ENCODE measurements at places on chromosomes 12 and 14.

DNA sequence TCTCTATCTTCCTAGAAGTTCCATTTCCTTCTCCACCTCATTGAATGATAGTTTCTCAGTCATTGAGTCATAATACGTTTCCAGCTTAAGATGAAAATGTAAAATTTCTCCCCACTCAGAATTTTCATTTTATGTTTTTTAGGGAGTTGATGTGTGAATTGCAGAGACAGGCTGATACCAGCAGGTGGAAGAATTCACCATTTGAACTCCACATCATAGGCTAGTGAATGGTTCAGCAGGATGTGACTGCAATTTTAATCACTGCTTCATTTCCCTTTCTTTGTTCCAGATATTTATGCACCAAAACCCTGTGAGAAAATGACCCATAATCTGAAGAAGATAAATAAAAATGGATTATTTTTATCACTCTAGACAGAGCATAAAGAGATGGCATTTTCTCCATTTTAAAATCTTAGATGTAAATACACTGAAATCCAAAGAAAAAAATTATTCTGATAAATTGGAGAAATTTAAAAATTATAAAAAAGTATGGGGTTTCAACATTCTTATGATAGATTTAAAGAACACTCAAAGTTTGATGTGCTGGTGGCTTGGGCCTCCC is 10.6 kb upstream of the PYGL start:
- peak; percentile 62 for DNase-seq

GRCh38 chr12:78229591-78230101 is 399.0 kb downstream of the NAV3 start:
- peak; percentile 18 for DNase-seq

DNA sequence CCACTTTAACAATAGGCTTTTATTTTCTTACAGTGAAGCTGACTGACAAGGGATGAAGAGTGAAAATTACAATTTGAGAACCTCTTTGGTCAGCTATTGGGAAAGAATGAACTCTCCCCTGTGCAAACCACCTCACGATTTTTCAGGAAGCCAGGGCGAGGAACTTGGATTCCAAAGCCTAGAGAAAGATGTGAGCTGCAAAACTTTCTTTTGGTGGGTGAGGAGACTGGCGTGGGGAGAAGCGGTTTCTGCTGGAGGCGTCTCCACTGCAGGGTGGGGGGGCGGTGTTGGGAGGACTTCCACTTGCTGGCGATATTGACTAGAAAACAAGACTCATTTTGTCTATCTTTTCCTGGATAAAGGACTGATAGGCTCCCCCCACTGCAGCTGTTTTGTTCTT is 59.3 kb upstream of the VRK1 start:
- no peak for DNase-seq

GRCh38 chr14:56280843-56281242 is 162.6 kb downstream of the PELI2 start:
- DNase-seq = no peak

- DNase-seq = no peak
These were observed 42.1 kb upstream of the TESC start for GRCh38 chr12:117141097-117141898.

DNA sequence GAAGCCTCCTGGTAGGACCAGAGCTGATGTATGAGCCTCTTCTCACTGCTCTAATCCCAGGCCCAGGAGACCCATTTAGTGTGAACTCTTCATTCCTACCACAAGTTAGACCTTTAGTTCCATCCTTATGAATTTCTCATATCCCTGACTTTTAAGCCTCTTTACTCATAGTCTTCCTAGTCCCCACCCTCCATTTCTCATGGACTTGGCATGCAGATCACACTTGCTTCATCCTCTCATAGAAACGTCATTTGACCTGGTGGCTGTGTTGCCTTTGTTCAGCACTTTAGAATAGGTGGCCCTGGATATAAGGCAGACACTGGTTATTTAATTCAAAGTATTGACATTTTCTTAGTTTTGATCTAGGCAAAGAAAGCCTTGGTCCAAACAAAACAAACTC is 99.5 kb downstream of the SLC16A7 start:
- no peak for DNase-seq

GRCh38 chr14:101494826-101495225 is 66.5 kb upstream of the DIO3 start:
- no peak for DNase-seq

Data from NCI-H526 (cell line).